ENCODE measurements at places on chromosomes 1 and 21. TPM values are rescaled to one million over a fixed set of nuclear protein-coding genes. Genes with fewer than 3 reads are reported as not detected.

DNA sequence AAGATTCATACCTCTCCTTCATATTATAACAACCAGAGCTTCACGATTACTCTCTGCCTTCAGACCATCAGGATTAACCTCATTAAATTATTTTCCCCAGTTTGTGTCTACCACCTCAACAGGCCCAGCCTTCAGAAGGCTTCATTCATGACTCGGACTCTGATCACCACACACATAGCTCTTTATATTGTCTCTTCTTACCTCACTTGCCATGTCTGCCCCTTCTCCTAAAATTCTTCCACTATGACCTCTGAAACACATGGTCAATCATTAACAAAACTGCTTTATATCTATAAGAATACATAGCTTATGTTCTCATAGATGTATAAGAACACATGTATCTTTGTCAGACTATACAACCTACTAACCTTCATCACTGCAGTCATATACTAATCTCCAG is 79.8 kb downstream of the USP1 start:
- DNase-seq, result no peak

DNA sequence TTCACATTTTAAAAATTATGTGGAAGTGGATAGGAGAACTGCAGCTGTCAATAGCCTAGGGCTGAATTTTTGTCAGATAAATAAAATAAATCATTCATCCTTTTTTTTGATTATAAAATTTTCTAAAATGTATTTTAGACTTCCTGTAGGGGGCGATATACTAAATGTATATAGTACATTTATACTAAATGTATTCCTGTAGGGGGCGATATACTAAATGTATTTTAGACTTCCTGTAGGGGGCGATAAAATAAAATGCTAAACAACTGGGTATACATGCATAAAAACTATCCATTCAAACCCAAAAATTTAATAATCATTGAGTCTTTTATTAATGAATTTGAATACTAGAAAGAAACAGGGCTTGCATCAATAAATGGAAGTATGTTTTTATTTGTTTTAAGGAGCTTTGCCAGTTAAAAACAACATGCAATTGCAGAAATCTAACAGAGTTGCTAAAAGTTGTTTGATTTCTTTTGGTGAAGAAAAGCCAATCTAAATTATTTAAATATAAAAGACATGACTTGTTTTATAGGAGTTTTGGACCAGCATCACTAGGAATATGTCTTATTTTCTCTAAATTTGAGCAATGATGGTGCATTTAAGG is 31.4 kb downstream of the CLCA1 start:
- no peak for DNase-seq

GRCh38 chr1:183578856-183579255 is 11.4 kb downstream of the NCF2 start:
- no peak for DNase-seq

GRCh38 chr1:182303778-182304177 is 87.8 kb downstream of the GLUL start:
- no peak for DNase-seq

DNA sequence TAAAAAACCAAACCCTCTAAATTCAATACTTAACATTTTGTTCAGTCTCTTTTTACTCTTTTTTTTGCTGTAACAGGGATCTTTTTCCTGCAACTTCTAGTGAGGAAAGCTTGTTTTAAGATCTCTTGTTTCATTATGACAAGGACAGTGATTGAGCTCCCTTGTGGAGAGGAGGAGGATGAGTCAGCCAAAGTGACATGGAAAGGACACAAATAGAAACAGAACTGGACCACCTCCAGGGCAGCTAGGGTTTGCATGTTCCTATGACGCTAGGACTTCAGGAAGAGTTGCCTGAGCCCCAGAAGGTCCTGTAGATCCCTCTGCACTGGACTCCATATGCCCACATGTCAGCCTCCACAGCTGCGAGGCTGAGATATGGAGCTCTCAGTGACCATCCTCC is 212.6 kb upstream of the FAM78B start:
- DNase-seq, result no peak

The SCAF4 gene
- 25.1 TPM for polyA plus RNA-seq
